Hypothalamus (tissue), 51 donors: ENCODE measurements at places on chromosomes 16 and 17.

DNA sequence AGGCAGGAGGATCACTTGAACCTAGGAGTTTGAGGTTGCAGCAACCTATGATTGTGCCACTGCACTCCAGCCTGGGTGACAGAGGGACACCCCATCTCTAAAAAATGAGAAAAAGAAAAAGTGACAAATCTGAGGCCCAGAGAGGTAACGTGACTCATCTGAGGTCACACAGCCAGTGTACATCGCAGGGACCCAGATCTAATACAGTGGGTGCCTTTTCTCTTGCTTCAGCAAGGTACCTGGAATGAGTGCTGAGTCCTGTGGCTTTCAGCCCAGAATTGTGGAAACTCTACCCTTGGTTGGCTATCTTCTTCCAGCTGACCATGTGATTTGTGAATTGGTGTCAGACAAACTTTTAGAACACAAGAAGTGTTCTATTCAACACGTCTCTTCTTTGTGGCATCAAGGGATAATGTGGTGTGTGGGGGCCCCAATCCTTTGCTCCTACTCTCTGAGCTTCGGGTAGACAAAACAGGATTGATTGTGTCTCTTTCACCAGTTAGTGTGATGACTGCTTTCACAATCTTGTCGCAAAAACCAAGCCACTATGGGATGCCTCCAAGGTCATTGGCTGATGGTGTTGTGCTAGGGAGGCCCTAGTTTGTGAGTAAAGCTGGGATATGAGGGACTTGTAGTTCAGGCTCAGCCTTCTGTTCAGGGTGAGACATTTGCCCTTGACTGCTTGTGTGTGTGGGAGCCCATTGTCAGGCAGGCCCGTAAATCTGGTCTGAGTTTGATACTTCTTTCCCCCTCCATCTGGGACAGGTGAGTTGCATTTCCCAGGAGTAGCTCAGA is 71.0 kb downstream of the MSI2 start:
- no peak for DNase-seq

DNA sequence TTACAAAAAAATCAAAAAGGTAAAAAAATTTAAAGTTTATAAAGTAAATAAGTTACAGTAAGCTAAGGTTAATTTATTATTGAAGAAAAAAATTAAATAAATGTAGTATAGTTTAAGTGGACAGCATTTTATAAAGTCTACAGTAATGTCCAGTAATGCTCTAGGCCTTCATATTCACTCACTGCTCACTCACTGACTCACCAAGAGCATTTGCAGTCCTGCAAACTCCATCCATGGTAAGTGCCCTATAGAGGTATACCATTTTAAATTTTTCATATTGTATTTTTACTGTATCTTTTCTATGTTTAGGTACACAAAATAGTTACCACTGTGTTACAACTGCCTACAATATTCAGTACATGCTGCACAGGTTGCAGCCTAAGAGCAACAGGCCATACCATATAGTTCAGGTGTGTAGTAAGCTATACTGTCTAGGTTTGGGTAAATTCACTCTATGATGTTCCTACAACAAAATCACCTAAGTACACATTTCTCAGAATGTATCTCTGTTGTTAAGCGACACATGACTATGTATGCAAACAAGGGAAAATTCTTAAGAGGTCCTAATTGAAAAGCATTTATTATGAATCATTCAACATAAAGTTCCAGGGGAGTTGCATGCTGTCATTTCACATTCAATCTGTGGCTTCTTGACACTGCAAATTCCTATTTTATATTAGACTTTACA is 92.3 kb downstream of the SPAG9 start:
- no peak for DNase-seq

GRCh38 chr17:76816590-76817135 is 51.5 kb upstream of the MGAT5B start:
- peak; percentile 45 for DNase-seq

DNA sequence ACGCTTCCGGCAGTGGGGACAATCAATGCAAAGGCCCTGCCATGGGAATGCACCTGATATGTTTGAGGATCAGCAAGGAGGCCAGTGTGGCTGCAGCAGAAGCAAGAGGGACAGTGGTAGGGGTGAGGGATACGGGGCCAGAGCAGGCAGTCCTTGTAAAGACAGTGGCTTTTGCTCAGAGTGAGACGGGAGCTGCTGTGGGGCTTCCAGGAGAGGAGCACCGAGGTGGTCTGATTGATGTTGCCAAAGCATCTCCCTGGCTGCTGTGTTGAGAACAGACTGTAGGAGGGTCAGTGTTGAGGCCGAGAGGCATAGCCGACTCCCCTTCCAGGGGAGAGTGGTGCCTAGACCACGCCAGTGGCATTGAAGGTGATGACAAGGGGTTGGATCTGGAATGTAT is 11.4 kb upstream of the SPNS2 start:
- DNase-seq = no peak

DNA sequence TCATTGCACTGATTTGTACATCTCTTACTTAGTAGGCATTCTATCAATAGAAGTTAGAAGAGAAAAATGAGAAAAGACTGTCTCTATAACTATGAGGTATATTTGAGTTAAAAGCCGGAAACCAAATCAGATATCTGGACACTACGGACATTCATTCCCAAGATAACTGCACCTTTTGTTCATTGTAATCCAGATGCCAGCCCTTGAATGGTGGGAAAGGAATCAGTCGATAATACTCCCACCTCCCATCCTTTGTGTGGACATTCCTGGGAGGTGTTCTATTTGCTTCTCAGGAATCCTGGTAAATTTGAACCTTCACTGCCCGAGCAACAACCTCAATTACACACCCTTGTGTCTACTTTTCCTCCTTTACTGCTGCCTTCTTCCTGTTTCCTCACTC is 225.2 kb downstream of the CHD9NB start:
- DNase-seq = no peak

GRCh38 chr16:12651765-12652512 is 151.7 kb downstream of the CPPED1 start:
- no peak for DNase-seq

- no peak for DNase-seq
Observed at GRCh38 chr17:37123941-37124820, 175.4 kb downstream of the AATF start.
